CD4-positive, alpha-beta T cell treated with Interleukin-6 at 100 ng/mL for 8 hours (primary cell): ENCODE measurements at places on chromosomes 16 and 17.

- DNase-seq, result no peak
Measured at GRCh38 chr16:77556201-77556873, 121.5 kb upstream of the ADAMTS18 start.

DNA sequence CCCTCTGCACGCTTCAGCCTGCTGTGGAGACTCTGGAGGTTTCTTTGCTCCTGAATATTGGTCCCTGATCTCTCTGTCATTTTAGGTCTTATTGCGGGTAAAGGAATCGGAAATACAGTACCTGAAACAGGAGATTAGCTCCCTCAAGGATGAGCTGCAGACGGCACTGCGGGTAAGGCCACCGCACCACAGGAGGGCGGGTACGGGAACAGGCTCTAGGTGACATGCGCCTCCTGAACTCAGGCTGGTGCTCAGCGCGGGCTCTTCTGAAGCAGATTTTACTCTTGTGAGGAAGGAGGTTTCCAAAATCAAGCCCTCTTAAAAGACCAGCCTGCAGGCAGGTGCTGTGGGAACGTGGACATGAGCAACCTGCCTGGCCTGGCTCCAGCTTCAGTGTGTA lies 29.8 kb downstream of the PLD6 start:
- peak; percentile 35 for DNase-seq

- no peak for DNase-seq
Measured at GRCh38 chr16:85663891-85664321, 24.8 kb downstream of the GINS2 start.

DNA sequence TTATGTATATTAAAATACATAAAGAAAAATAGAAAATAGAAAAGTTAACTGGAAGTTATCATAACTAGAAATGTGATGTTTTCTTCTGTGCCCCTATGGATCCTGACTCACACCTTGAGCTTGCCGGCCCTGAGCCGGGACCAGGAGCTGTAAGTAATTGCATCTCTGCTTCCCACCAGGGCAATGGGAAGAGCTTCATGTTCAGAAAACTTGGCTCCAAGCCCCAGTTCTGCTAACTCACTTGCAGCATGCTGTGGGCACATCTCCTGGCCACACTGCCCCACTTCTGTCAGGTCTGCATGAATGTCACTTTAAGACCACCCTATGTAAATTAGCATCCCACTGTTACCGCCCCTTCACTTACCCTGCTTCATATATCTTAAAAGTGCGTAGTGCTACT lies 37.2 kb downstream of the GNAO1 start:
- no peak for DNase-seq

DNA sequence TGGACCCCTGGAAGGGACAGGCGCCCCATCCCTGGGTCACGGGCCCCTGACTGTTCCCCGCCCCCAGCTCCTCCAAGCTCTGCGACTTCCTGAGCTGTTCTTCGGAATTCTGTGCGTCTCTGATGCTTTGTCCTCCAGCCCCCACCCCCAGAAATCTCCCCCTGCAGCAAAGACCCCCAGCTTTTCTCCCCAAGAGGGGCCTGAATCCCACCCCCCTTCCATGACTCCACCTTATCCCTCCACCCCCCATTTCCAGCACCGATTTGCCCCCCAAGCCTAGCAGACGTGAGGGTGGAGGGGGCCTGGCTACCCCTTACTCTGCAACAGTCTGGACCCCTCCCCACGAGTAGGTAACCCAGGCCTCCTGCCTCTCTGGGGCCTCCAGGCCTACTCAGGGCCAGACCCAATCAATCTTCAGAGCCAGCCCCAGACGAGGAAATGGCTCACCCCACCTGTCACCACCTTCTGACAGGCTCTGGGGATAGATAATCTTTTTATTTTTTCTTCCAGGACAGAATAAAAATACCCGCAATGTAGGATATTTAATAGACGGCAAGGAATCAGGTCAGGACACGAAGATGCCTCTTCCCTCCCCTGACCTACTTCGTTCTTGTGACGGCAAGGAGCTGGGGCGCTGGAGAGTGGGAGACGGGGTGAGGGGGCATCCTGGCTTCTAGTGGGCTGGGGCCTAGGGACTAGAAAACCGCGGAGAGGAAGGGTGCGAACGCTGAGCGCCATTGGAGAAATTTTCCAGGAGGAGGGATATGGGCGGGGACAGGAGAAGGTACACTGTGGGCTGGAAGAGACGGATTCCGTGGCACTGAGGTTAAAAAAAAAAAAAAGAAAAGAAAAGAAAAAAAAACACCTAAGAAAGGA lies 744 bp upstream of the PLXDC1 start:
- DNase-seq, result peak; percentile 25

GRCh38 chr17:56325313-56326000 lies 172.2 kb downstream of the ANKFN1 start:
- no peak for DNase-seq

- no peak for DNase-seq
Measured at GRCh38 chr17:43940630-43941029, 1.6 kb downstream of the PPY start.

DNA sequence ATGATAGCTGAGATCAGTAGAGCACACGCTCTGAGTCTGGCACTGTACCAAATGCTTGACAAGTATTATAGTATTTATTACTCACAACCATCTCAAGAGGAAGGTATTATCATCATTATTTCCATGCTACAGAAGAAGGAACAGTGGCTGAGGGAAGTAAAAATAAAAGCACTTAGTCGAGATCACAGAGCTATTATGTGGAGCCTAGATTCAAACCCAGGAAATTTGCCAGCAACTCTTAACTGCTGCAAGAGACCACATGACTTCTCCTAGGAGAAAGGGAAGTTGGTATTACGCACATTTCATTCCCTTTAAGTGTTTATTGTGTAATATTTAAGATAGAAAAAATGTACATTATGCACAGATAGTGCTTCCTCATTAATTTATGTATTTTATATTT lies 1.0 kb upstream of the RHOT1 start:
- no peak for DNase-seq

- DNase-seq, result no peak
Measured at GRCh38 chr17:8366231-8366630, 10.3 kb downstream of the KRABD2 start.

DNA sequence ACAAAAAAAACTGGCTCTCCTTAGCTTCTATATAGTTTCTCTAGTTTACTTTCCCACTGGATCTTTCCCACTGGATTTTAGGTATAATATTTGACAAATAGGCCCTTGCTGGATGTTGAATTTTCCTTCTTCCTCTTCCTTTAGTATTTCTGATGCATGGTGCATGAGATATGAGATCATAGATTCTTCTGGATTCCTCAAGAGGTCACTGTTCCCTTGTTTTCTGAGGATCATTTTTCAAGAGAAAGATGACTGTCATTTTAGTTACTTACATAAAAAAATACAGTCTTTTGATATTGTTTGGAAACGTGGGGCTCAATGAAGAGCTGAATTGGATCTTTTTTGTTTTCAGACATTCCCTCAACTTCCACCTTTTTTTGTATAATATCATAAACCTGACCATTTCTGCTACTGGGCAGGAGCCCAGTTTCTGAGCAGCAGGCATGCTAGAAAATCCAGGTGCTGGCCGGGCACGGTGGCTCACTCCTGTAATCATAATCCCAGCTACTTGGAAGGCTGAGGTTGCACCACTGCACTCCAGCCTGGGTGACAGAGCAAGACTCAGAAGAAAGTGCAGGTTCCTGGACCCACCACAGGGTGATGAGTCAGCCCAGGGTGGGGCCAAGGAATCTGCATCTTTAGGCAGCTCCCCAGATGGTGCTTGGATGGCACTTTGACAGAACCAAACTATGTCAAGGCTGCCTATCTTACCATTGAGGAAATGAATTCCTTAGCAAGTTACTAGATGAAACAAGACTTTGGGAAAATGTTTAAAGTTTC lies 70.3 kb downstream of the SDR42E1 start:
- no peak for DNase-seq

DNA sequence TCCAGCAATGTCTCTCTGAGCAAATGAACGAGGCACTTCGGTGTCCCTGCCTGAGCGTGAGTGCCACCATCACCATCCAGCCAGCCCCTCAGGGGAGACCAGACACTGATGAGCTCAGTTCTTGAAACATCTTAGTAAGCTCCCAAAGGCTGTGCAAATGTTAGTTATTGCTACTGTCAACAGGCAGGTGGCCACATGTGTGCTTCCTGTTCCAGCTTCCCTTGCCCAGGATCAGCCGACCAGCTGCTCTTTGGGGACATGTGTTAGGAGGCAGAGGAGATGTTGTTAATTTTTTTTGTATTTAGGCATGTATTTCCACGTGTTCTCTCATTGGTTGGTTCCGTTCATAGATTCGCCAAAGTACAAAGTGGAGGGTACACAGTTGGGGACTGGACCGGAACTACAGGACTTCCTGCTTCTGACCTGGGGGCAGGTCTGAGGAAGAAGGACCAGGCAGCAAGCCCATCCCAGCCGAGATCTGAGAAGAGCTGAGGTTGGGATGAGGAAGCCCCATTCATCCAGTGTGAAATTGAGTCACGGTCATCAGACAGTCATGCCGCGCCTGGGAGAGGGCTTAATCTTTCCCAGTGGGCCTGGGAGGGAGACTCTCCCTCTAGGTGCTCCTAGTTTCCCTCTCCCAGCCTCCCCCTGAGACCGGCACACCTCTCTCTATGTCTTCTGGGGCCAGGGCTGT lies 3.8 kb downstream of the TTYH2 start:
- no peak for DNase-seq

- DNase-seq, result no peak
Measured at GRCh38 chr17:72187556-72187955, 66.7 kb downstream of the SOX9 start.

DNA sequence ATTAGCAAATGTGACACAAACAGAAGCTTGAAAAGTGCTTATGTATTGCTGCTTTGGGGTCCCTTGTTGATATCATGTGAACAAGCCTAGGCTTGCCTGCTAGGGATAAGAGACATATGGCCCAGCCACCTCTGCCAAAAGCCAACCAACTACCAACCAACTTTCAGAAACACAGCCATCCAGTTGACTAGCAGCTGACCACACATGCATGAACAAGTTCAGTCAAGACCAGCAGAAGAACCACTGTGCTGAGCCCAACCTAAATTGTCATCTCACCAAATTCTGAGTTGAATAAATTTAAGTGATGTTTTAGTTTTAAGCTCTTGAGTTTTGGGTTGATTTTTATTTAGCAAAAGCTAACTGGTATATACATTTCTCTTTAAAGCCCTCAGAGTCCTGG lies 3.5 kb downstream of the ERN2 start:
- DNase-seq, result no peak

DNA sequence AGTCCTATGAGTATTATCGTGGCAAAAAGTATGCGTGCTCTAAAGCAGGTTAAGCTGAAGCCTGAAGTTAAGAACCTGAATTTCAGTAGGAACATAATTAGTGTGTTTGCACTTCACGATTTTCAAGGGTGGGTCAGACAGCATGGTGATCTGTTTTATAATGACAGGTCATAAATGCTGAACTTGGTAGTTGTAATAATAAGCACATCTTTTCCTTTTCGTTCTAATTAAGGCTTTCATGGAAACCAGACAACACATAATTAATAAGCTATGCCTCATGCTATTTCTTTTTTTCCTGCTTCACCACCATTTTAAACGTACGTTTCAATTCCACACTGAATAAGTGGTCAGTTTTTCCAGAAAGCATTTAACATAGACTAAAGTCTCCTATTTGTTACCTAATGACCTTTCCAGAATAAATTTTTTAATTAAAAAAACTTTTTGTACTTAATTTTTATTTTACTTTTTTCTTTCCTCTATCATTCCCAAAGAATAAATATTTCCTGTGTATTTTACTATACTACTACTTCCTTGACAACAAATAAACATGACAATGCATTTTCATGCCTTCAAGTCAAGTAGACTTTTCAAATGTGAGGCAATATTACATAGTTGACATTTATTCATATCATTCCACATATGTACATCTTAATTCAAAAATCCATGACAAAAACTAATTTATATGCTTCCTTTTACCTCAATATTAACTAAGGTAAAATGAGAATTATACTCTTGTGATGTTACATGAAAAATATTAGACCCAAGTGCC lies 22.4 kb downstream of the CMC2 start:
- DNase-seq, result no peak
